Glomerular endothelial cell (primary cell): ENCODE measurements at places on chromosomes 11 and 22. TPM values are rescaled to one million over a fixed set of nuclear protein-coding genes. Genes with fewer than 3 reads are reported as not detected.

The RTN4R gene
- 1.8 and 2.7 TPM in 2 replicates for total RNA-seq

The KRTAP5-10 gene
- not detected in 2 replicates for total RNA-seq

The CD3G gene
- total RNA-seq: not detected in 2 replicates

The TEX12 gene
- 0.23 TPM in 1 of 2 replicates, not detected in the other for total RNA-seq

The TUBA8 gene
- total RNA-seq: 0.19 and 1.8 TPM in 2 replicates
